ENCODE measurements at places on chromosomes 4 and X.

DNA sequence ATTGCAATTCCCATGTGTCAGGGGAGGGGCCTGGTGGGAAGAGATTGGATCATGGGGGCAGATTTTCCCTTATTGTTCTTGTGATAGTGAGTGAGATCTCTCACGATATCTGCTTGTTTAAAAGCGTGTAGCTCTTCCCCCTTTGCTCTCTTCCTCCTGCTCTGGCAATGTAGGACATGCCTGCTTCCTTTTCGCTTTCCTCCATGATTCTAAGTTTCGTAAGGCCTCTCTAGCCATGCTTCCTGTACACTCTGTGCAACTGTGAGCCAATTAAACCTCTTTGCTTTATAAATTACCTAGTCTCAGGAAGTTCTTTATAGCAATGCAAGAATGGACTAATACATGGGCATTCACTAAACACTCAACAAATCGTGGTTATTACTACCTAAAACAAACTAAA lies 37.2 kb upstream of the PAPSS1 start:
- no peak for DNase-seq

- no peak for DNase-seq
These were observed 1.5 kb downstream of the FRYL start for GRCh38 chr4:48778431-48779094.

- DNase-seq: no peak
These were observed 7.0 kb downstream of the NPY5R start for GRCh38 chr4:163350672-163351071.

- no peak for DNase-seq
These were observed 107.3 kb upstream of the RAI2 start for GRCh38 chrX:17968367-17968766.

- no peak for DNase-seq
These were observed 483.7 kb upstream of the INTU start for GRCh38 chr4:127149086-127149485.

GRCh38 chrX:7219153-7219705 lies 71.3 kb upstream of the PUDP start:
- DNase-seq: no peak

DNA sequence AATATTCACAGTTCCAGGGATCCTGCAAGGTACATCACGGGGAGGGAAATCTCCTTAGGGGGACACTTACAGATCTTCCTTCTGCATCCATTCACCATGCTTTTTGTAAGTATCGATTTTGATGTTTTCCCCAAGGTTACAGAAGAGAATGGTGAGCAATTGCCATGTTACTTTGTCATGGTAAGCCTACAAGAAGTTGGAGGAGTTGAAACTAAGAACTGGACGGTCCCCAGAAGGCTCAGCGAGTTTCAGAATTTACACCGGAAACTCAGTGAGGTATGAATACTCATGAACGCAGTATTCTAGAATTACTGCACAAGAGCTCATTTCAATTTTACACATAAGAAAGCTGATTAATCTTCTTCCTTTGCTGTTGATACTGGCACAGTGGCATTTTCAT lies 53.9 kb downstream of the LRP2BP start:
- DNase-seq: no peak

GRCh38 chr4:53840643-53841042 lies 223.8 kb downstream of the CHIC2 start:
- DNase-seq: no peak

DNA sequence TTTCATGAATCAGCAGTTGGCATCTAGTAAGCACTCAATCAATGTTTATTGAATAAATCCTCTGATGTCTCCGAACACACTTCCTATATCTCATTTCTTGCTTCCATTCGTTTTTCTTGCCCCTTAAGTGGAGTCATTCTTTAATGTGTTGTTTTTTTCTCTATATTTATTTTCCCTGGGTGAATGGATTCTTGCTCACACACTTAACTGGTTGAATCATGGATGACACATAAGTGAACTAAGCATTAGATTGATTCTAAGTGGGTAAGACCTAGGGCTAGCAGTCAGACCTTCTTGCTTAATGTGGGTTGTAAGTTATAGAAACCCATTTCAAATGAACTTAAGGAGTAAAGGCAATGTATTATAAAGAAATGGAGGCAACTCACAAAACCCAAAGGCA lies 111.1 kb downstream of the RTL3 start:
- no peak for DNase-seq

- no peak for DNase-seq
These were observed 37.9 kb upstream of the SLC4A4 start for GRCh38 chr4:71300964-71301363.

DNA sequence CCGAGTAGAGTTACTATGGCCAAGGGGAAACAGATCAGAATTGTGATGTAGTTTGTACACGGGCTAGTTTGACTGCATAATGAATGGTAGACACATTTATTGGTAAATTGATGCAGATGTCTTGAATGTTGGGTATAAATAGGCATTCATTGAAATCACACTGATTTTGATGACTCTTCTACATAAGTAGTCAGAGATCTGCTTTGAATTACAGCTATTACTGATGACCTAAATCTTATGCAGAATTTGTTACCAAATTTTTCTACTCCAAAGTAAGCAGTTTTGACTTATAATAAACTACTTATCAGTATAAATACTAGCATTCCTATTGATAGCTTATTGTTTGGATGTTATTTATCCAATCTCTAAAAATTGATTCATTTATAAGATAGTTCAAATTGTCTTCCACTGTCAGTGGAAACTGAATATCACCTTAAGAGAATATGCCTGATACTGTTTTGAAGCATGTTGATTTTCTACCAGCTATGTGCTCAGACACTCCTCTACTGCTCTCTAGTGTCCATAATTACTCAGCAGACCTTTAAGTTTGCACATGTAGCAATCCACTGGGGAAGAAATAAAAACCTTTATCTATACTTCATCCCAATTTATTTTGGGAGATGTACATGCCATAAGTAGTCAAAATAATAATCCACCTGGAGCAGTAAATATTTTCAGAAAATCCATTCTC lies 120.3 kb downstream of the RASL11B start:
- DNase-seq: no peak

DNA sequence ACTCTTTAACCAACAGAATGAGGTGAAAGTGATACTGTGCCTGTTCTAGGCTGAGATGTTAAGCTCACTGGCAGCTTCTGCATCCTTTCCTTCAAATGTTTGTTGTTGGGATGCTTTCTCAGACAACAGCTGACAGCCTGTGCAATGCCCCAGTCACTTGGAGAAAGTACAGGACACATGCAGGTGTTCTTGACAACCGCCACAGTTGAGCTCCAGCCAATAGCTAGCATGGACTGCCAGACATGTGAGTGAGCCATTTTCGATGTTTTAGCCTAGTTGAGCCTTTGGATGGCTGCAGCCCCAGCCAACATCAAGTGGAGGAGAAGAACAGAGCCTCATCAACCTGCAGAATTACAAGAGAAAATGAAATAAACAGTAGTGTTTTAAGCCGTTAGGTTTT lies 94.1 kb upstream of the PPP3CA start:
- DNase-seq: no peak

DNA sequence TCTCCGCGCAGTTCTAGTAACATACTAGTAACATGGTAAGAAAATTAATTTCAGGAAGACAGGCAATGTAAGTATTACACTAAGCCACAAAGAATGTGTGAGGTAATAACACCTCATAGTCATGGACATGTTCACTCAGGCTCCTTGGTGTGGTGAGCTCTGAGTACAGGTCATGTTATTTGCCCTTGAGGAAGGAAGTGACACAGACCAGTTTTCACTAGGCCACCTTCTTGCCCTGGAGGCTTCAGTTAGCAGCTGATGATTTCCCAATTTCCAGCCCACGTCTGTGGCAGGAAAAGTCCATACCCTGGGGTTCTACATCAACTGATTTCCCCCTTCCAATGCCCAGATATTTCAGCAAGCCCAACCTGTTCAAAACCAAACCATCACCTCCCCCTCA lies 6.7 kb downstream of the APOO start:
- no peak for DNase-seq

GRCh38 chr4:159823743-159824142 lies 720.9 kb downstream of the RAPGEF2 start:
- no peak for DNase-seq

DNA sequence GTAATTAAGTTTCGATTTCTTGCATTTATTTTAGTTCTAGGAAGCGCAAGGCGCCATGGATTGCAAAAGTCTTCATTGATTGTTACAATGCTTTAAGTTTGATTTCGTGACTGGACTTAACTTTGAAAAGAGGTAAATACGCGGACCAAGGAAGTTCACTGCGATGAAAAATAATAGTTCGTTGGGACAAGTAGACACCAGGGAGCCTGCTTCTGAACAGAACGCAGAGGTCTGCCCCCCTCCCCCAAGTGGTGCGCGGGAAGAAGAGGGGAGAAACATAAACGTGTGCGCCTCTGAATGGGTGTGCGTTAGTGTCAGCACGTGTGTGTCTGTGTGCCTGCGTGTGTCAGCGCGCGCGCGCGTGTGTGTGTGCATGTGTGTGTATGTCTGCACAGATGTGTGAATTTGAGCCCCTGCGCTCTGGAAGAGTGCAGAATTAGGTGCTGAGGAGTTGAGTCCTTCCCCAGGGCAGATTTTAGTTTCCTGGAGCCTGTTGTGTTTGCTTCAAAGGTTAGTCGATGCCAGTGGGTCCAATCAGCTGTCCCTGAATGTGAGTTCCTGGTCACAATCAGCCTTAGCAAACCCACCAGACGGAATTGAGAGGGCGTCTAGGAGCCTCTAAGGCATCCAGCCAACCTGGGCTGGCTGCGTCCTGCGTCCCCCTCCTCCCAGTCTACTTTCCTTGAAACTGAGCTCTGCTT lies 5.8 kb upstream of the POU4F2 start:
- DNase-seq: no peak

- DNase-seq: no peak
These were observed 24.9 kb downstream of the LHFPL1 start for GRCh38 chrX:112654871-112655270.

DNA sequence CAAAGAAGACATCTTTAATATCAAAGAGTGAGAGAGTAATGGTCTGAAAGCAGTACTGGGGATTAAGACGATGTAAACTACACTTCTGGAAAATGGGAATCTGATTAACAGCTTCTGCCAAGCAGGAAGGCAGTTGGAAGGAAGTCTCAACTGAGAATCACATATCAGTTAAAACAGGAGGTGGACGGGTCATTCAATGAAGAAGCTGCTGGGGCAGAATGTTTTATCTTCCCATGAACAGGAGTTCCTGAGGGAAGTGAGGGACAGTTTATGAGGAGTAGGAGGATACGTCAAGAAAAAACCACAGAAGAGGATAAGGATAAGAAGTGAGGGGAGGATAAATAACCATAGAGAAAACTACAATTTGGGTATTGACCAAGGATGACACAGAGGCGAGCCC lies 38.7 kb upstream of the MAGEA10 start:
- no peak for DNase-seq

GRCh38 chr4:113899271-113900070 lies 80.0 kb downstream of the ARSJ start:
- peak; percentile 10 for DNase-seq

GRCh38 chr4:68658672-68659071 lies 11.8 kb downstream of the UGT2B15 start:
- no peak for DNase-seq

GRCh38 chr4:146059865-146060264 lies 115.7 kb upstream of the LSM6 start:
- DNase-seq: no peak

- DNase-seq: peak; percentile 39
These were observed 36.8 kb downstream of the RTL5 start for GRCh38 chrX:72094894-72095293.

DNA sequence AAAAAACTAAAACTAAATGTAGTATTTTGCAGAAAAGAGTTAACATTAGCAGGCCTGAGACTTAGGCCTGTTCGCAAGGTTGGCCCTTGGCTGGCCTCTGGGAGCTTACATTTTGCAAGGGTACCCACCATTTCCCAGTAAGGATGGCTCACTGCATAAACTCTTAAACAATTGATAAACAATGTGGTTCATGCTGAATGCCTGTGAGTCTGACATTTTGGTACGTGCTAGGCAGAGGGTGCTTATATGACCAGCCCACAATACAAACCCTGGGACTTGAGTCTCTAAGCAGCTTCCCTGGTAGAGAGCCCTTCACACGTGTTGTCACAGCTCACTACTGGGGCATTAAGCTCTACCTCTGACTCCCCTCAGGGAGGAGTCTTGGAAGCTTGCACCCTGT lies 7.4 kb downstream of the PRPS2 start:
- no peak for DNase-seq

- DNase-seq: no peak
These were observed 11.1 kb downstream of the EXOC1L start for GRCh38 chr4:55830716-55831115.

DNA sequence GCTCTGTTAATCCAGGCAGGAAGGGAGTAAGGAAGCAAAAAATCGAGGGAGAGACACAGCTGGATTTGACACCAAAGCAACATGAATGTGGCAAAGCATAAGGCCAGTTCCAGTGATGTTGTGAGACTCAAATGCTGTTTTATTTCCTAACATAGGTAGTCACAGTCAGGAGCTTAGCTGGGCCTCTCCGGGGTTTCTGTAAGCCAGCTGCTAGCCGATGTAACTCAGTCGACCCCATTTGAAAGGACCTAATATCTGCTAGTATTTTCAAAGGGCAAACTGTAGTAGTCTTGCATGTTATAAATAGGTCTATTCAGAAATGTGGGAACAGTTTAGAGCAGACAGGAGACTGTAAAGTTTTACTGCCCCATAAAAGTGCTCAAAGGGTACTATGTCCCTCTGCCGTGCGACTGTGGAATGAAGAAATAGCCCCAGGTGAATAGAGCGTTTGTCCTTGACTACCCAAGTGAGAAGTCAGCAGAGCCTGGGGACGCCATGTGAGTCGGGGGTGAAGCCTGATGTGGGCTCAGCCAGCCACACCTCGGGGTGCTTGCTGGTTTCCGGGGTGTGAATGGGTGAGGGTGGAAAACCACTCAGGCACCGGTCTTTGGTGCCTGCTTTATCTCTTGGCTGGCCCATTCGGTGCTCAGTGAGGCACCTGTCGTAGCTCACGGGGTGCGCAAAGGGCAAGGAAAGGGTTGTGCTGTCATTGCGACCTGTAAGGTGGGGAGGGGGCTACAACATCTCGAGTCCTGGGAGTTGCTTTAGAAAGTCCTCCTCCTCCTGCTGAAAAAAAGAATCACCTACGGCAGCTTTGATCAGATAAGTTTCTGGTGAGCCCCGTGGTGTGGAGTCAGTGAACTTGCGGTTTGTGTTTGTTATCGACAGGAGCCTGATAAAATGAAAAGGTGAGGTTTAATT lies 745 bp downstream of the TRIM2 start:
- peak; percentile 13 for DNase-seq

DNA sequence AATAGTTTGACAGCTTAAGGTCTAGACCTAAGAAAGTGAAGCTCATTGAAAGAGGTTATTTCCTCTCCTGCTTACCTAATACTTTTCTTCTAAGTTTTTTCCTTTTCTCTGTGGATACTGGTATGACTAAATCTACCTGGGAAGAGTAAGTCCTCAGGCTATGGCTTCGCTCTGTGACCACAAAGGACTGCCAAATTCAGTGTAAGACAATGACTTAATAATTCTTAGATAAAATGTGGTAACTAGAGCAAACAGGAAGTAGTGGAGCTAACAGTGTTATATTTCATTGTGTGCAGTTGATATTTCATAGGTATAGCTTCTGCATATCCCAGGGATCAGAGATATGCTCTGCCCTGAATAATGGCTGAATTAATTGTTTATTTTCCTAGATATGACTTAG lies 418.9 kb downstream of the CCSER1 start:
- no peak for DNase-seq

- DNase-seq: no peak
These were observed 47.7 kb upstream of the FAT4 start for GRCh38 chr4:125266901-125267604.

- DNase-seq: no peak
These were observed 36.5 kb upstream of the PPM1K start for GRCh38 chr4:88320780-88321373.

GRCh38 chr4:87965501-87965975 lies 10.0 kb upstream of the SPP1 start:
- no peak for DNase-seq
